ENCODE measurements at places on chromosomes 6 and 20. TPM values are rescaled to one million over a fixed set of nuclear protein-coding genes. Genes with fewer than 3 reads are reported as not detected.

Gene BCAS1
- 0.75 TPM for total RNA-seq

Gene GABBR1
- total RNA-seq: 6.3 TPM

Gene NFKBIL1
- 10.5 TPM for total RNA-seq

Gene PMEPA1
- total RNA-seq: 408 TPM

Gene HDGFL1
- total RNA-seq: not detected

Gene BPIFA1
- not detected for total RNA-seq

Gene BMP6
- total RNA-seq: 18.5 TPM

Gene PTK6
- 2.5 TPM for total RNA-seq

Gene EYA2
- total RNA-seq: 3.0 TPM

Gene BCLAF1
- 78.3 TPM for total RNA-seq

Gene RAB32
- 34.3 TPM for total RNA-seq

Gene SLC17A3
- 1.00 TPM for total RNA-seq

Gene ULBP1
- total RNA-seq: 1.1 TPM

Gene HCK
- total RNA-seq: 0.03 TPM

Gene OTOR
- not detected for total RNA-seq

Gene PBOV1
- not detected for total RNA-seq

Gene CFB
- 2.5 TPM for total RNA-seq

Gene FAM209B
- 0.42 TPM for total RNA-seq

Gene CDSN
- not detected for total RNA-seq

Gene DIDO1
- total RNA-seq: 24.0 TPM

Gene SLC22A16
- total RNA-seq: not detected

Gene CLVS2
- total RNA-seq: 0.07 TPM

Gene BFSP1
- 4.9 TPM for total RNA-seq

Gene MCHR2
- total RNA-seq: not detected
